ENCODE measurements at places on chromosomes 3 and 15. TPM values are rescaled to one million over a fixed set of nuclear protein-coding genes. Genes with fewer than 3 reads are reported as not detected.

RTP4 gene
- total RNA-seq = 2.7 TPM

DLL4 gene
- not detected for total RNA-seq

RARRES1 gene
- total RNA-seq = not detected

ROPN1B gene
- not detected for total RNA-seq

KLF15 gene
- 0.40 TPM for total RNA-seq

IGF2BP2 gene
- total RNA-seq = 0.55 TPM

BUB1B gene
- total RNA-seq = 88.8 TPM

TLR9 gene
- 0.59 TPM for total RNA-seq

SUSD5 gene
- total RNA-seq = not detected

B3GALNT1 gene
- 1.6 TPM for total RNA-seq
